ENCODE measurements at places on chromosomes 13 and 19.

- DNase-seq: no peak
These were observed 76.3 kb downstream of the MZT1 start for GRCh38 chr13:72651144-72651543.

DNA sequence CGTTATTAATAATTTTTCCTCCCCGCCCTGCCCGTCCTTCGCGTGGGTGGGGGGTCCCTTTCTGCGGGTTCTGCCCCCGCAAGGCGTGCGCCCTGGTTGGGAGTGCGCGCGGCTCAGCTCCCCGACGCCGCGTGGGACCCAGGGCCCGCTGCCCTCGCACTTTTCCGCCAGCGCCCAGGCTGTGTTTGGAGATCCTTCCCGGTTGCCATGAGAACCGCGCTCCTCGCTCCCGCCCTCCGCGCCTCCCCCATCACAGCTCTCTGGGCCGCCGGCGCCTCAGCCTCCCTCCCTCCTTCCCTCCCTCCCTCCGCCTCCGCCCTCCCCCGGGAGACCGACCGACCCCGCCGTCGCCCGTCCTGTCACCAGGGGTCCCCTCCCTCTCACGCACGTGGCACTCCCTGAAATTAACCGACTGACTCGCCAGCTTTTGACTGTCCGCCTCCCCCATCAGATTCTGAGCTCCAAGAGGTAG, 2.4 kb upstream of the SSBP4 start:
- DNase-seq: peak; percentile 79

GRCh38 chr13:84661718-84662117, 779.4 kb upstream of the SLITRK1 start:
- DNase-seq: no peak

GRCh38 chr19:34172661-34173192, 423 bp downstream of the LSM14A start:
- DNase-seq: no peak

DNA sequence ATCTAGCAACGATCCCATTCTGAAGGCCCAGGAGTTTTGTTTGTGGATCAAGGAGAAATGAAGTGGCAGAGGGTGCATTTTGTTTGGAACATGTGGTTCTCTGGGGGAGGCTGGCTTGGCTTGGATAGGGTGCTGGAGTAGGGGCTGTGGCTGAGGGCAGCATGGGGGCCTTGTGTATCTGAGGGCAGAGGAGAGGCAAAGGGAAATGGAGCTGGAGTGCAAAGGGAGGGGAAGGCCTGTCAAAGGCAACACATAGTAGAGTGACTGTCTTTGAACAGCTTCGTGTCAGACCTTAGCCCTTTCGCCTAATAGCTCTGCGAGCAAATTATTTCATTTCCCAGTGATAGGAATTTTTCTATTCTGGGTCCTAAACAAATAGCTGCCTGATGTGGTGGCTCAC, 187.2 kb downstream of the KCNRG start:
- DNase-seq: no peak

DNA sequence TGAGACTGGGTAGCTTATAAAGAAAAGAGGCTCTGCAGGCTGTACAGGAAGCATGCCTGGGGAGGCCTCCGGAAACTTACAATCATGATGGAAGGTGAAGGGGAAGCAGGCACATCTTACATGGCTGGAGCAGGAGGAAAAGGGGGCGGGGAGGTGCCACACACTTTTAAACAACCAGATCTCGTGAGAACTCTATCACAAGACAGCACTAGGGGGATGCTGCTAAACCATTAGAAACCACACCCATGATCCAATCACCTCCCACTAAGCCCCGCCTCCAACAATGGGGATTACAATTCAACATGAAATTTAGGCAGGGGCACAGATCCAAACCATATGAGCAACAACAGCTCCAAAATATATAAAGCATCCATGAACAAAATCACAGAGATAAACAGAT, 46.5 kb upstream of the GTF2F2 start:
- DNase-seq: no peak

DNA sequence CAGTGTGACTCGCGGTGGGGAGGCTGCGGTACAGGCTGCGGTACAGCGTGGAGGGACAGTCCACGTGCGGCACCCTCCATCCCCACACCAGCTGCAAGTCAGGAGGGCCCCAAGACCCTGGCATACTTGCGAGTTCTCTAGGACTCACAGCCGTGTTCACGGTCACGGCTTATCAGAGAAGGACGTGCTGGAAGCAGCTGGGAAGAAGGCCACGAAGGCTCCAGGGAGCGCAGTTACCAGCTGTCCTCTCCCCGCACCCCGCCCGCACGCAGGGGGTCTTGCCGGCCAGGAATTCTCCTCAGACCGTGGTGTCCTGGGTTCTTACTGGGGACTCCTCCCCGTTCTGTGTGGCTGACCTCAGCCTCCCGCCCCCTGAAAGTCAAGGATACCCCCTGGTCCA, 6.2 kb downstream of the ZNF444 start:
- no peak for DNase-seq

DNA sequence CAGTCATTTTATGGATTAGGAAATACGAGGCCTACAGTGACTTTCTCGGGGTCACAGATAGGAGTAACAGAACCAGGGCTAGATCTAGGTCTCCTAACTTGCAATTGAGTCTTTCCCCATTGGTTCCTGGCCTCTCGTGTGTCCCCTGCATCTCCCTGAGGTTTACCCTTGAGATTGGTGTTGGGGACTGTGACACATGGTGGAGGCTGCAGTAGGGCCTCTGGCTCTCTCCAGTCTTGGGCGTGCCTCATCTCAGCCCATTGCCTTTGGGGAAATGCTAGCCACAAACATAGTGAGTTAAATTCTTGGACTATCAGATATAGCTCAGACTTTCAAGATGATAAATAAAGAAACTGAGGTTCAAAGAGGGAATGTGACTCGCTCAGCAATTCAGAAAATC, 212.1 kb downstream of the KCNRG start:
- DNase-seq: no peak

GRCh38 chr19:13764821-13765394, 586 bp downstream of the MRI1 start:
- DNase-seq: no peak

DNA sequence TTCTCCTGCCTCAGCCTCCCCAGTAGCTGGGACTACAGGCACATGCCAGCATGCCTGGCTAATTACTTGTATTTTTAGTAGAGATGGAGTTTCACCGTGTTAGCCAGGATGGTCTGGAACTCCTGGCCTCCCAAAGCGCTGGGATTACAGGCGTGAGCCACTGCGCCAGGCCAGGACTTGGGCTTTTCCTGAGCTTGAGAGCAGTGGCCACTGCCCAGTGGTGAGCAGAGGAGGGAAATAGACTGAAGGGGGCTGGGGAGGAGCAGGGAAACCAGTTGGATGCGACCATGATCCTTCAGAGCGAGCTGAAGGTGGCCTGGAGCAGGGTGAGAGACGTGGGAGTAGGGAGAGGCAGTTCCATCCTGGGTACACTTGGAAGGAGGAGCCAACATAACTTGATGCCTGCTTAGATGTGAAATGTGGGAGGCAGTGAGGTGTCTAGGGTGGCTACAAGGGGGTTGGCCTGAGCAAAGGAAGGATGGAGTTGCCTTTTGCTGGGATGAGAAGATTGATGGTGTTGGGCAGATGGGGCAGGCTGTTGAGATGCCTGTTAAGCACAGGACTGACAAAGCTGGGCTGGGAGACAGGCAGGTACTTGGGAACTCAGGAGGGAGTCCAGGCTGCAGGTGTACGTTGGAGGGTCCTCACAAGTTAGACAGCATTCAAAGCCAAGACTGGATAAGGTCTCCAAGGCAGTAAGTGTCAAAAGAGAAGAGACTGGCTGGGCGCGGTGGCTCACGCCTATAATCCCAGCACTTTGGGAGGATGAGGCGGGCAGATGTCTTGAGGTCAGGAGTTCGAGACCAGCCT, 31.8 kb downstream of the KCTD15 start:
- no peak for DNase-seq

DNA sequence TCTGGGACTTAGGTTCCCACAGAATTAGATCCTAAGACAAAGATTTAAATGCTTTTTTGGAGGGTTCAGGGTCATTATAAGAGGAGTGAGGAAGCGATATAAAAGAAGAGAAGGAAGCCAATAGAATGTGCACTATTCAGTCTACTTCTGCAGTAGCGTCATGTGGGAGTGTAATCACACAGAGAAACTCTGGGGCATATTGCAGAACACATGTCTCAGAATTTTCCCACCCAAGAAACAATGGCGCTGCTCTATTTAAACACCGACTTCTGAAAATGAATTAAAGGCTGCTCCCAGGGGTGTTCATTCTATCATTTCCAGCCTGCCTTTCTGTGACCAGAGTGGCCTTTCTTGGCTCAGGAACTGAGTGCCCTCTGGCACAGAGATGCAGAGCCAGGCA, 617.6 kb downstream of the FGF9 start:
- no peak for DNase-seq

- DNase-seq: no peak
These were observed 188.6 kb downstream of the TEX29 start for GRCh38 chr13:111508902-111509509.

DNA sequence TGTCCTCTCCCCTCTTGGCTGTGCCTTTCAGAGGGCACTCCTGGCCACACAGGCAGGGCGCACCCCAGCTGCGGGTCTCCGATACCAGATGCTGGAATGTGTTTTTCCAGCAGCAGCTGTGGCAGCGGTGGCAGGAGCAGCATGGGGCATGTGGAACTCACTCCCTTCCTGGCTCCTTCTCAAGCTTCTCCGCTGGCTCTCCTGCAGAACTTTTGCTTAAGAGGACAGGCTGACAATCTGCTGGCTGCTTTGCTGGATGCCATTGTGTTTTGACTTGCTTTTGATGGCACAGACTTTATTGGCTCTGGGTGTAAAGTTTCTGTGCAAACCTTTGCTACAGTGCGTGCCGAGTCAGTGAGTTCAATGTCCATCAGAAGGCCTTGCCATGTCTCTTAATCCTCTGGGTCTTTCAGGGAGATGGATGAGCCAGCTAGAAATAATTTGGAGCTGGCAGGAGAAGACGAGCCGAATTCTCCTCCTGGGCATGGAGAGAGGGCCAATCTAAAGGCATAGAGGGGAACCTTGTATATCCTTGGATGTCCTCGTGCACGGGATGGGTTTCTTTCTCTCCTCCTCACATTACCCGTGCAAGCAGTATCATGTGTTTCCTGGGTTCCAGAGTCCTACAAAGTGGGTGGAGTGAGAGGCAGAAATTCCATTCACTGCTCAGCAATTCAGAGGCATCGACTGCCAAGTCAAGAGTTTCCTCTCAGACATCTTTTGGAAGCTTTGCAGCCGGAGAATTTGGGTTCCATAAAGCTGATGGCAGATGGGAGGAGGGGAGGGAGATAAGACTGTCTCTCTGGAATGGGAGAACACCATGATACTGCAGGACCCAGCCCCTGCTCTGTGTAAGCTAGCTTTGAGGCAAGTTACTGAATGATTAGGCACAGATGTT, 231.2 kb downstream of the FGF9 start:
- no peak for DNase-seq

GRCh38 chr19:19443902-19444680, 38.6 kb downstream of the GATAD2A start:
- DNase-seq: no peak

DNA sequence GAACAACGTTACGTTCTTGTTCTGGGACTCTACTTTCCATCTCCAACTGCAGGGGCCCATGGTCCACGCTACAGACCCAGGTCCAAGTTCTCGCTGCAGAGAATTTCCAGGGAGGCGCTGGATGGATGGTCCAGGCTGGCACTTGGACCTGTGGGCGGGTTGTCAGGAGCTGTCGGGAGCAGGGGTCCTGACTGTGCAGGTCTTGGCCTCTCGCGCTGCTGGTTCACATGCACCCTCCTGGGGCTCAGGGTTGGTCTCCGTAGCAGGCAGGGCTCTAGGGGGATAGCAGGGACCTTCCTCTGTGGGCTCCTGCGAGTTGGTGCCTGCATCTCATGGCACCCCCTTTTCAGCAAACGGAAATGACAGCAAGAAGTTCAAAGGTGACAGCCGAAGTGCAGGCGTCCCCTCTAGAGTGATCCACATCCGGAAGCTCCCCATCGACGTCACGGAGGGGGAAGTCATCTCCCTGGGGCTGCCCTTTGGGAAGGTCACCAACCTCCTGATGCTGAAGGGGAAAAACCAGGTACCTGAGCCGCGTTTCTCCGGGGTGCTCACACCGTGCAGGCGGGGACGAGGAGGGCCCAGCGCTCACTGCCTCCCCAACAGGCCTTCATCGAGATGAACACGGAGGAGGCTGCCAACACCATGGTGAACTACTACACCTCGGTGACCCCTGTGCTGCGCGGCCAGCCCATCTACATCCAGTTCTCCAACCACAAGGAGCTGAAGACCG, 6.6 kb downstream of the PTBP1 start:
- no peak for DNase-seq

DNA sequence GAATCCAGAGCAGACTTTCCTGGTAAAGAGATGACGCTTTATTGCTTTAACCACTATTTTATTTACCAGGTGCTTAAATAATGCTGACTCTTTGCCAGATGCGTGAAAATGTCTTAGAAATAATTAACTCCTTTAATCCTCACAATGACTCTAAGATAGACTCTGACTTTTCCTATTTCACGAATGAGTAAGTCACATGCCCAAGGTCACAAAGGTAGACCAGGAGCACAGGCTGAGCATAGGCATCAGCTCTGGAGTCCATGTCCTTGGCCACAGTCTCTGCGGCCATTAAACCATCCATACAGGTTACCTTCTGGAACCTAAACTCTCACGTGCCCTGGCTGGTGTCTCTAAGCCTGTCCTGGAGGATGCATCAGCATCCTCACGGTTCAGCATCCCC, 87.3 kb downstream of the ERCC5 start:
- DNase-seq: no peak

DNA sequence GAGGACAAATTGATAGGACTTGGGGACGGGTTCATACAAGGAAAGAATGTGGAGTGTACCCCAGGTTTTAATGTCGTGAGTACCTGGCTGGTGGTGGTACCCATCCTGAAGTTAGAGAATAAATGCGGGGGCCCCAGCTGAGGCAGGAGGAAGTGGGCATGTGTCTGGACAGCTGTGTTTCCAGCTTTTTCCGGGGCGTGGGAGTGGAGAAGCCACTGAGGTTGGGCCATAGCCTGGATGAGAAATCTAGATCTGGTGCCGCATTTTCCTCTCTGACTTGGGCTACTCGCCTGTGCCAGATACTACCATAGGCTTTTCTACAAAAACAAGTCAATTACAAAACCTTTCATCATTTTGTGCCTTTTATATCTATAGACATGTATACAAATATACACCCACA, 147.4 kb downstream of the STK24 start:
- no peak for DNase-seq

GRCh38 chr19:40286971-40287421, 1.9 kb upstream of the AKT2 start:
- DNase-seq: no peak

DNA sequence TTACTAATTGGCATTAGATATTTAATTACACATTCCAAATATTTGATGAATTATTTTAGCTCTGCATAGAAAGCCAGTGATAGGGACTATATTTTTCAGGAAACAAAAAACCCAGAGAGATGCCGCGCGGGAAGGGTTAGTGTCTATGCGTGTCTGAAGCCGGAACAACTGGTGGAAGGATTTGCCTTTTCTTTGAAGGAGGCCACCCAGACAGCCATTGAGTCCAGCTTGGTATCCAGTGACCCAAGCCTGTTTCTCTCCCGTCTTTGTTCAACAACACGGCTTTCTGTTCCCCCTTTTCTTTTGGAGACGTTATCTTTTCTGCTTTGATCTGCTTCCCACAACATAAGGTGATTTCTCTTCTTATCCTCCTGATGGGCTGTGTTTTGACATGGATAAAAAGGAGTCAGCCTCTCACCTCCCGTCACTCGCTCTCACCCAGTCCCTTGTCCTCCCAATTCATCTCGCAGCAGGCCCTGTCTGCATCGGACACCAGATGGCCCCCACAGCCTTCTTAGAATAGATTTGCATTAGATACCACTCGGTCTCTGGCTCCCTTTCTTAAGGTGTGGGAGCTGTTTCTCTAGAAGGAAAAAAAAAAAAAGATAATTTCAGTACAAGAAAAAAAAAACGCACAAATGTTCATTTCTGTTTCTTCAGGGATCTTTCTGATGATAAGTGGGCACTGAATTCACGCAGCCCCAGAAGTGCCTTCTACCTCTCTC, 361.8 kb downstream of the ZNF536 start:
- DNase-seq: no peak

Measured in amniotic stem cell (primary cell).